ENCODE measurements at places on chromosomes 6 and 20. TPM values are rescaled to one million over a fixed set of nuclear protein-coding genes. Genes with fewer than 3 reads are reported as not detected.

GRCh38 chr6:157461000-157461915 lies 80.3 kb downstream of the ZDHHC14 start:
- no peak for DNase-seq

- no peak for DNase-seq
These were observed 12.4 kb downstream of the ZKSCAN4 start for GRCh38 chr6:28239636-28240035.

- DNase-seq: no peak
These were observed 239.2 kb downstream of the GMPR start for GRCh38 chr6:16477367-16478149.

GRCh38 chr6:138031417-138031816 lies 75.8 kb downstream of the PERP start:
- DNase-seq: no peak

Gene F13A1
- 231 TPM for total RNA-seq

GRCh38 chr6:107418118-107418517 lies 41.2 kb downstream of the PDSS2 start:
- DNase-seq: no peak

DNA sequence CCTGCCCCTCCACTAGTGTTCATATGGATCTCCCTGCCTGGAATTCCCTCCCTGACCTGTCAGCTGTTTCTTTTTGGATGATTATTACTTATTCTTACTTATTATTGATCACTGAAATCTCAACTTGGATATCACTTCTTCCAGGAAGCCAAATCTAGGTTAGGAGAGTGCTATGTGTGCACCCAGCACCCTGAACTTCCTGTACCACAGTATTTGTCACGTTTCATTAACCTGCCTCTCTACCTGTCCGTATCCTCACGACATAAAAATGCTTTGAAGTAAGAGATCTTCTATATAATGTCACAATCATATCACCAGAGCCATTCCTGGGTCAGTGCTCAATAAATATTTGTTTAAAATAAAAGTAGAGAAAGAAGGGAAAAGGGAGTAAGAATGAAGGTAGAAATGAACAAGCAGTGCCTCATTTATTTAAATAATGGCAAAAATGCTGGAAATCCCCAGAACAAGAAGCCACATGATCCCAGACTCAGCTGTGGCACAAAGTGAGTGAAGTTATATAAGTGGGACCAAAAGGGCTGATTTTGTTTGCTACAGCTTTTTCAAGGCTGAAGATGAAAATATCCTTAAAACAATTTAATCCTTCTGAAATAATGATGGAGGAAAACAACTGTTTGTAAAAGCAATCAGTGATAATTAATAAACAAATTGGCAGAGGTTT lies 88.0 kb upstream of the MANEA start:
- no peak for DNase-seq
